ENCODE measurements at places on chromosomes 11 and 22. TPM values are rescaled to one million over a fixed set of nuclear protein-coding genes. Genes with fewer than 3 reads are reported as not detected.

Gene SPINDOC
- 21.6 TPM for polyA plus RNA-seq

Gene GLYATL1B
- polyA plus RNA-seq: not detected

DNA sequence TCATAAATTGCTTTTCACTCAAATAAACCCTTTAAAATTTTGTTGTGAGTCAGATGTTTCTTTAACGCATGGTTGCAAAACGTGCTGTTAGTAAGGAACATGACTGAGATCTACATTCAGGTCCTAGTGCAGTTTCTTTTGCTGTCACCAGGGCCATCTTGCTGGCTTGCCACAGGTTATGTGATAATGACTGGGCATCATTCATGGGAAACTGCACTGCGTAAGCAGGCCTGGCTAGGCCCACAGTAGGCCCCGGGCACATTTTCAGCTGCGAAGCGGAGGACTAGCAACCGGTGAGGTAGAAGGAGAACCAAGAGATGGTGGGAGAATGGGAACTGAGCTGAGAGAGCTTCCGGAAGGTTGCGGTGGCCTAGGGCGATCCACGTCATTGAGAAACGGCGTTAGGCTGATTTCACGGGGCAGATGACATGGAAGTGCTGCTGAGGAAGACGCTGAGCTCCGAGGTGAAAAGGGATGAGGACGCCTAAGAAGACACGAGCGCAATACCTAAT is 3.2 kb upstream of the KLHDC7B start:
- DNase-seq: no peak

DNA sequence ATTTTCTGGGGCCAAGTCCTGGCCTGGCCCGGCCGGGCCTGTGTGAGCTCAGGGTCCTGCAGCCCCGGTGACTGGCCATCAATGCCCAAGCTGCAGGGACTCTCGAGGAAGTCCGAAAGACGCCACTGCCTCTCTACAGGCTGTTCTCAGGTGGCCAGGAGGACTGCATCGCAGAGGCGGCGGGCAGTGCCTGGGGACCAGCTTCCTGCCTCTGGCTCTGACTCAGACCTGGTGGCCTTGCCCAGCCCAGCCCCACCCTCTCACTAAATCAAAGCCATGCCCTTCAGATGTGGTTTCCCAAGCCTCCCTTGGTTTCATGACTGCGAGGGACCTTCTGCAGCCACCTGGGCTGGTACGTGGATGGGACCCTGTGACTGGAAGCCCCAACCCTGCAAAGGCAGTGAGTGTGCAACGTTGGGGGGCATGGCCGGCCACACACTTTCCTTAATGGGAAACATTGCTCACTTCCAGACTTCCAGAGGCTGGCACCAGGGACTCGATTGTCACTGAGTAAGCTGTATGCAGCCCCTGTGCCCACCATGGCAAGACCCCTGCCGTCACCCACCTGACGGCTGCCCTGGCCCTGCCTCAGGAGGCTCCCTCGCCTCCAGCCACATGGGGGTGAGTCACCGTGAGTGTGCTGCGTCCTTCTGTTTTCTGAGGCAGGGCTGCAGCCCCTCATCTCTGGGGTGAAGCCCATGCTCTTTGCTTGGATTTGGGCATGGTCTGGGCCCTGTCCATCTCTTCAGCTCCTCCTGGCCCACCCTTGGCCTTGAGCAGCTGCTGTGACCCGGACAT is 6.0 kb upstream of the FGF3 start:
- DNase-seq: no peak

Measured in muscle of leg (tissue), 16 donors.